HCEC 1CT (cell line): ENCODE measurements at places on chromosomes 2 and 18.
A peak's percentile ranks its signal among the peaks of the same experiment; 100 is the strongest.

DNA sequence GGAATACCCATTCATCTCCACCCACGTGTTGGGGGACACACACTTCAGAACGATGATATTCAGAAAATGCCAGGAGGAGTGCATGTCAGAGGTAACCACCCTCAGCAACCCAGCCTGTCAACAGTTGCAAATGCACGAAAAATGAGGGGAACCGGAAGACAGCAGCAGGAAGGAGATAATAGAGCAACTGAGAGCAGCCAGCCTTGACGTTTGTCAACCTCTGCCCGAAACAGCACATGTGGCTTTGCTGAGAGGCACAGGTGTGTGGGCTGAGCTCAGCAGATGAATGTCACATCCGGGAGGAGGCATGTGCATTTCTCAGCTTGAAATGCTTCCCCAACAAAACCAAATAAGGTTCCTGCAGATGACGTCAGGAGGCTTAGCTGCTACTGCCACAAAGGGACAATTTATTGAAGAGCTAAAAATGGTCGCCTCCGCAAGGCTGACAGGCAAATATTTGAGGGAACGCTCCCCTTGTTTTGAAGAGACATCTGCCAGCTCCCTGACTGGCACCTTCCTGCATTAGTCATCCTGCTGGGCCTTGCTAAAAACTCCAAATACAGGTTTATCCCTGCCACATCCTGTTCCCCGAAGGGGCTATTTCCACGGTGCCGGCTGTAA is 419.0 kb downstream of the NBAS start:
- no peak for DNase-seq

DNA sequence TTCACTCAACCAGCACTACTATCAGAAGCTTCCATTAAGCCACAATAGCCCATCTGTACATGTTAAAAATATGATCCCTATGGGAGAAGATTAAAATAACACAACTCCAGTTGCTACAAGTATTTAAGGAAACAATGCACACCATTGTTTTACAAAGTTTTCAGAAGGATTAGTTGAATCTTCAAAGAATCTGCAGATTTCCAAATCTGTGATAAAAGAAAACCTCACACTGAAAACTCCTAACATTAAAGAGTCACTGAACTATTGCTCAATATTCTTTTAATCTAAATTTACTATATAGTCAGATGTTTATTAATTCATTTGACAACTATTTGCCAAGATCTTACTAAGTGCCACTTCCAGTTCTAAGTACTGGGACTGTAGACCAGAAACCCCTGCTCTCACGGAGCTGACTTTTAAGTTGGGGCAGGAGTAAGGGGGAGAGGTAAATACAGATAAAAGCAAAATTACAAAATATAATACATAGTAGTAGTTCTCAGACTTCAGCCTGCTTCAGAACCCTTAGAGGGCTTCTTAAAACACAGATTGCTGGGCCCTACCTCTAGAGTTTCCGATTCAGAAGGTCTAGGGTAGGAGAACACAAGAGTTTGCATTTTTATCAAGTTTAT is 94.4 kb downstream of the STK39 start:
- DNase-seq, result no peak

DNA sequence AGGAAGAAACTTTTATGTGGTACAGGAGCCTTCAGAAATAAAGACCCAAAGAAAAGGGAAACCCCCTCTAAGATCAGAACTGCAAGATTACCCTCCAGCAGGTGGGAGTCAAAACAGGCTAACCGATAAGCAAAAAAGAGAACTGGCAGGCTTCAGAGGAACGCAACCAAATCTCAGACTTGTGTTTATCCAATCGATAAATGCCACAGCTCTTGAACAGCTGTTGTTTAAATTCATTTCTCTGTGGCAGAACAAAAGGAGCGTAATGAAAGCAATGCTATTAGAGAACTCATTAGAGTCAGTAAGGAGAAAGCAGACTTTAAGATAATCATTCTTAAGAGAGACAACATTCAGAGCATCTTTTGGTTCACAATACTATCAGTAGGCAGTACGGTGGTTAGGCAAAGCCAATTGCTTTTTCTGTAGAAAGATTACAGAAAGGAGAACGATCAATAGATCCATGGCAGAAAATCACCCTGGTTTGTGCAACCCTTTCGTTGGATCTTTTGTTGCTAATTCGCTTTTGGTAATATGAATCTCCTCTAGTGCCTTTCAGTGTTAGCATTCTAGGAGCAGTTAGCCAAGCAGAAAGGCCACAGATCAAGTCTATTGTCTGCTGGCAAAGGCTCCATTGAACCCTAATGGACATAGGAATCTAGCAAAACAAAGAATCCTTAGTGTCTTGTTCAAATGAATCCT is 476.4 kb upstream of the CHST9 start:
- no peak for DNase-seq

GRCh38 chr18:61727241-61728193 is 165.3 kb downstream of the RNF152 start:
- DNase-seq, result peak; percentile 69

- no peak for DNase-seq
Observed at GRCh38 chr2:135829378-135830135, 7.4 kb downstream of the LCT start.

- DNase-seq, result no peak
Observed at GRCh38 chr2:196244966-196245365, 73.6 kb upstream of the STK17B start.
